ENCODE measurements at places on chromosomes 11 and 22.

DNA sequence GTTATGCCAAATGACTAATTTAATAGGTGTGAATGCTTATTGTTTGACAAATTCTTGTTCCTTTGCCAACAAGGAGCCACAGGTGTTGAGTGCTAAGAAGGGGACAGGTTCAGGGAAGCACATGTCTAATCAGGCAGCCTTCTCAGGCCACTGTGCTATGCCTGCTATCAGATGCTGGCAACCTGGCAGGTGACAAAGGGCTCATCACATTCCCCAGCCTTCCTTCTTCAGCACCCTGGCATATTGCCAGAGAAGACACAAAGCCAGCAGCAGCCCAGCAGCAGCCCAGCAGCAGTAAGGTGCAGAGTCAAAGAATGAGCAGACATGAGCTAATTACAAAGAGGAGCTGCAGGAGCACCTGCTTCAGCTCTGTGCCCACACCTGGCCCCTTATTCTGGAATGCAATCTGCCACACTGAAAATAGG is 68.2 kb downstream of the GUCY1A2 start:
- DNase-seq: no peak

GRCh38 chr22:29867851-29868250 is 15.1 kb upstream of the MTMR3 start:
- no peak for DNase-seq

GRCh38 chr11:132186699-132187098 is 816.3 kb downstream of the NTM start:
- no peak for DNase-seq

DNA sequence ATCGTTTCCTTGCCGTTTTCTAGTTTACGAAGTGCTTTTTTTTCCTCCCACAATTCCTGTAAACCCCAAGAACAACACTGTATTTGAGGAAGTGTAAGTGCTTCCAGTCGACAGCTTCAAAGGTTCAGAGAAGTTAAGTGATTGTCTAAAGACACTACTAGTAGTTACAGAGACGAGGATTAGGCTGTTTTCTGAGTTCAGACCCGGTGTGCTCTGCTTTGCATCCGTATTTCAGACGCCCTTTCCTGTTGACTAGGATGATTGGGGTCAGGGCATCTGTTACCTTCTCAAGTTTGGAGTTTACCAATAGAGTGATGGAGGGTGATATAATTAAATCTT is 430 bp downstream of the CLP1 start:
- DNase-seq: no peak

DNA sequence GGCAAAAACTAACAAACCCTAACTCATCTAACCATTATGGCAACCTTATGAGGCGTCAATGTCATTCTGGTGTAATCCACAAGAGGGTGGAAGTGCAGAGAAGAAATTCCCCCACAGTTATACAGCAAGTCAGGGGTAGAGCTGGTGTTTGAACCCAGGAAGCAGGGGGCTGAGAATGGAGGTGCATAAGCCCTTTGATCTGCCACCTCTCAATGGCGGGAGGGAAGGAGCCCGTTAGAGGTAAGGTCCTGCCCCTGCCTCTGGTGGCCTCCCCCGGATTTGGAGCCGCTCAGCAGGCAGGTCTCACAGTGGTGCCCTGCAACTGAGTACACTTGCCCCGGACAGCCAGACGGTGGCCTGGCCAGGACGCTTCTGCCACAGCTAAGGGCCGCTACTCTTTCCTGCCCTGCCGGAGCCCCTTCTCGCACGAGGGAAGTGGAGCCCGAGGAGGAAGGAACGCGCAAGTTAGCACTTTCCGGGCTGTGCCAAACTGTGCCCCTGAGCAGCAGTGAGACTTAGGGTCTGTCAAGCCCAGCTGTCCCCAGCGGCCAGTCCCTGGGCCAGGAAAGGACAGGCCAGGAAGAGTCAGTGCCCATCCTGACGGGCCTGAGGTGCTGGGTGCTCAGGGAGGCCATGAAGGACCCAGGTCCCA is 1.1 kb downstream of the FXYD2 start:
- no peak for DNase-seq

DNA sequence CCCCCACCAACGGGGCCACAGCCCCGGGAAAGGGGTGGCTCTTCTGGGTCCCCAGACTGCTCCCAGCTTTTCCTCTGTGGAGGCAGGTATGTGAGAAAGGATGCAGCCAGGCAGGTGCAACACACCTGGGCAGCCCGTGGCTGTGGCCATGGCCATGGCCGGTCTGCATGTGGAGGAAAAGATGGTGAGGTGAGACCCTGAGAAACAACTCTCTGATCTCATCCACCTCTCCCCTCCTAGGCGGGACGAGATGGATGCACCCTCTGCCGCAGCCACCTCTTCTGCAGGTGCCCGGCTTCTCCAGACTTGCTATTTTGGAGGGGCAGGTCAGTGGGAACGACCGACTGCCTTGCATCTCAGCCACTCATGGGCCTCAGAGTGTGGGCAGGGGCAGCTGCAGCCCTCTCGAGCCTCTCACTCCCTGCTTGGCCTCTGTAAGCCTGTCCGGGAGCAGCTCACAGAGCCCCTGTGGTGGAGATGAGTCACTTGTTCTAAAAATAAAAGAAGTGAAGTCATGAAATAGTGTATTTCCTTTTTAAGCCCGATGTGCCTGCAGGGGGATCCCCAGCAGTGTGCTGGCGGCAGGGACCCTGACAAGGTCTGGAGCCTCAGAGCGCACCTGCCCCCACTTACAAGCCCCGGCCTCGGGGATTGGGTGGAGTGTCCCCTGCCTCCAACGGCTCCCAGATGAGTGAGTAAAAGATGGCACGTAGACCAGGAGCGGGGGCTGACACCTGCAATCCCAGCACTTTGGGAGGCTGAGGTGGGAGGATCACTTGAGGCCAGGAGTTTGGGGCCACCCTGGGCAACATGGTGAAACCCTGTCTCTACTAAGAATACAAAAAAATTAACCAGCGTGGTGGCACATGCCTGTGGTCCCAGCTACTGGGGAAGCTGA is 10.7 kb downstream of the SMIM38 start:
- DNase-seq: peak; percentile 85

GRCh38 chr22:34080433-34080832 is 160.2 kb upstream of the LARGE1 start:
- no peak for DNase-seq

DNA sequence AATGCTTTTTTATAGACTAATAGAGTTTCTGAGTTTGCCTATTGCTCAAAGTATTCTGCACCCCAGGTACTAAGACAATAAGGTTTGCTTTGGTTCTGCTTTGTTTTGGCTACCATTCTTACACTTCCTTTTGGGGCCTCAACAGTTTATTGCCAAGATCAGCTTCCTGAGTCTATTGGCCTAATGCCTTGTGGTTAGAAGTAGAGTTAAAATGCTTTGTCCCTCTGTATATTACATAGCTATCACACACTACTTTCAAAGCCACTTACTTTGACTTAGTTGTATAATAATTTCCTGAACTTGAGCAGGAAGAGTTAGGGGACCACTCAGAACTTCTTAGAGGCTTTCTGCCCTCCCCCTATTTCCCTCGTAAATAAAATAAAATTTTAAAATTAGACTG is 96.5 kb downstream of the DLG2 start:
- no peak for DNase-seq

DNA sequence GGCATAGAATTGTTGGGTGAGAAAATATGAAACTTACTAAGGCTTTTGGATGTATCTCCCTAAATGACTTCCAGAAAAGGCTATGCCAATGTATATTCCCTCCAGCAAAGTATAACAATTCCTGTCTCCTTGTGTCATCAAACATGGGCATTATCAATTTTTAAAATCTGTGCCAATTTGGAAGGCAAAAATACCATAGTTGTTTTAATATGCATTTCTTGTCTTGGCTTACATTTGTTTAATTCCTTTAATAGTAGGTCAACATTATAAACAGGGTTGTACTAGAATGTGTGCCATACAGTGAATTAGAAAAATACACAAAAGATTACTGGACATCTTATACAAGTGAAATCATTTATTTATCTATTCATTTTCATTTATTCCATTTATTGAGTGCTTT is 41.6 kb downstream of the DCUN1D5 start:
- no peak for DNase-seq

GRCh38 chr22:37381489-37381888 is 45.8 kb downstream of the ELFN2 start:
- no peak for DNase-seq

GRCh38 chr11:13947379-13947778 is 15.1 kb upstream of the SPON1 start:
- no peak for DNase-seq

DNA sequence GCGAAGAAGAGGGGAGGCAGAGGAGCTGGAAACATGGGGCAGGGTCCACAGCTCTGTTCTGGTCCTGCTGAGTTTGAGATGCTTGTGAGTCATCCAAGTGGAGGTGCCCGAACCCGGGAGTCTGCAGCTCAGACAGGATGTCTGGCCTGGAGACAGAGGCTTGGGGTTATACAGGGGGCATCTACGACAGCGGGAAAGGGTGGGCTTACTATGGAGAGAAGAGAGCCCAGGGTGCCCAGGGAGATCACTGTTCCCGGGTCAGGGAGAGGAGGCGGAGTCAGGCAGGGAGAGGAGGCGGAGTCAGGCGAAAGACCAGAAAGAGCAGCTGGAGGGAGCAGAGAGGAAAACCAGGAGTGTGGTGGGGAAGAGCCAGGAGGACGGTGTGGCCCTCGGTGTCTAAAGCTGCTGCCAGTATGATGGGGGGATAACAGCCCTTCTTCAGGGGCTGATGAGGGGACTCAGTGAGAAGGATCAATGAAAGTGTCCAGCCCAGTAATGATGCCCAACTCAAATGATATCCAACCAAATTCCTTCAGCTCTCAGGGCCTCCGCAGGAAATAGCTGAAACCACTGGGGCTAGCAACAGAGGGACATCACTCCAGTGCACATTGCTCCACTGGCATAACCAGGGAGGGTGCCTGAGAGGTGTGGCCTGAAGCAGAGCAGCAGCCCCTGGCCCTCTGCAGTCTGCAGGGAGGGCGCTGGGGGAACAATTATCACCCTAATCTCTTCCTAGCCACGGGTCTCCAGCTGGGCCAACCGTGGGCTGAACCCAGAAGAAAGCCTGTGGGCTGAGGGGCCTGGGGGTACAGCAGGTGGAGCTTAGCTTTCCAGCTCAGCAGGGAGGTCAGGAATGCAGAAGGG is 2.6 kb upstream of the LTBP3 start:
- DNase-seq: no peak

- no peak for DNase-seq
Measured at GRCh38 chr22:45154383-45154782, 9.3 kb upstream of the NUP50 start.

DNA sequence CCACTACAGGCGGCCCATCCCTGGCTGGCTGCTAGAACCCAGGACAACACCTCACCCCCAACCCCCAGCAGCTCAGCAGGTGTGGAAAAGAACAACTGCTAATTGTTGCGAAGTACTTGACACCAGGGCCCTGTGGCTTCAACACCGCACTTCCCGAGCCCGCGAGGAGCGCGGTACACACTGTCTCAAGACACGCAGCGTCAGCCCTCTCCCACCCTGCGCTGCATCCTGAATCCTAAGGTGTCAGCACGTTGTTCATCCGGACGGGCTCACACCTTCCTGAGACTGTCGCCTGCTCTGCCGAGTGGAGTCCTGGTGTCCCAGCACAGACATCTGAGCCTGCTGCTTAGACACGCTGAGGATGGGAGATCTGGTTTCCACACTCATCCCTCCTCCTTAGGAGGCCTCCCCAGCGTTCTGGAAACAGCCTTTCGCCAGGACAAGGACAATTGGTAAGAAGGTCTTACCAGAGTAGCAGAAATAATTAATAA is 1336.2 kb downstream of the BRD1 start:
- no peak for DNase-seq

DNA sequence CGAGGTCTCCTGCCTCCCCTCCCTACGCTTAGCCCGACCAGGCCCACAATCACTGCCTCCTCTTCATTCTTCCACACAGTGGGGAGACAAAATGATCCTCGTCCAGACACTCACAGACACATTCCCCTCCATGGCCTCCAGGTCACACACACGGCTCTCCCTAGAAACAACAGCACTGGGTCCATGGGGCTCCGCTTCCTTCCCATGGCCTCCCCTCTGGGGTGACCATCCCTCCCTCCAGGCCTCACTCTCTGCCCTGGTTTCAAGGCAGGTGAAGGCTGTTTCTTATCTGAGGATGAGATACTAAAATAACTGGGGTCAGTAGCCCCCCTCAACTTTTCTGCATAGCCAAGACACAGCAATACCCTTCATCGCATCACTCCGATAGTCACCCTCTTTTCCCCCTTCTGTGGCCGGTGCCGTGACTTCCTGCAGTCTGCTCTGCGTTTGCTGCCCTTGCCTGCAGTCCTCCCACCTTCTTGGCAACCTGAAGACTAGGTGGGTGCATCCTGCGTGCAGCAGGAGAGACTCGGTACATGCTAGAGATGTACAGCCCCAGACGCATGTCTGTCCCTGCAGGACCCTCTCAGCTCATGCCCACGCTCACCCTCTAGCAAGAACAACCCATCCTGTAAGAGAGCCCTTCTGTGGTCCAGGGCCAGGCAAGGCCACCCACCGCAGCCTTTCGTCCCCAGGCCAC is 55.8 kb downstream of the CD6 start:
- DNase-seq: no peak

- DNase-seq: no peak
Measured at GRCh38 chr11:121534131-121535093, 81.6 kb upstream of the SORL1-AS1 start.

DNA sequence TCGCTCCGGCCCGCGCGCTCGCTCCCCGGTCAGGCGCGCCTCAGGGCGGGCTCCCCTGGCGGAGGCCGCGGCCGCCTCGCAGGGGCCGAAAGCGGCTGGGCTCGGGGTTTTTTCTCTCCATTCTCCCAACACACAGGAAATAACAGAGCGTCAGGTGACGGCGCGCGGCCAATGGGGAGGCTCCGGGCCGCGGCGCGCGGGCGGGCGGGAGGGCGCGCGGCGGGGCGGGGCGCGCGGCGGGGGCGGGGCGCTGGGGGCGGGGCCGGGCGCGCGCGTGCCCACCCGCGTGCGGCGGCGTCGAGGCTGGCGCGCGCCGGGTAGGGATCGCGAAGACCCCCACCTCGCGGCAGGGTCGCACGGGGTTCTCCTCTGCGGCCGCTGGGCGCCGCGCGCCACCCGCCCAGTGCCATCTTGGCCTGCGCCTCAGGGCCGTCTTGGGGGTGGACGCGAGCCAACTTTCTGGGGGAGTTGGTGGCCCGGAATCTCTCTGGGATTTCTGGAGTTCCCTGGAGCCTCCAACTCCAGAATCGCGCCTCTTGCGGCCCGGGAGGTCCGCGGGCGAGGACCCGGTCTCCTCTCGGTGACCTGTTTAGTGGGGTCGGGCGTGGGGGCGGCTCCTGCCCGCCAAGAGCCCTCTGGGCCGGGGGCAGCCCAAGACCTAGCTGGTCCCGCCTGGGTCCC is at the start of gene TCF20:
Gene TCF20 (minus strand): TSS at position 144 of the 681 bp plus-strand sequence. CDS start 55,348 bp downstream, outside the sequence.
- DNase-seq: peak; percentile 87

GRCh38 chr11:119615003-119615881 is 113.8 kb downstream of the NECTIN1 start:
- DNase-seq: peak; percentile 60

- DNase-seq: no peak
Measured at GRCh38 chr22:31347251-31348008, 1.3 kb upstream of the PATZ1 start.

GRCh38 chr11:47071341-47071740 is 105.3 kb downstream of the ARFGAP2 start:
- no peak for DNase-seq

- DNase-seq: no peak
Measured at GRCh38 chr11:110095554-110095953, 2.4 kb downstream of the ZC3H12C start.

- DNase-seq: no peak
Measured at GRCh38 chr11:11182261-11182660, 170.8 kb downstream of the CSNK2A3 start.

Data from GM18507 (cell line).